ENCODE measurements at places on chromosomes 5 and 9.
A peak's percentile ranks its signal among the peaks of the same experiment; 100 is the strongest.

- no peak for DNase-seq
Observed at GRCh38 chr5:117800261-117800660, 1188.1 kb downstream of the DTWD2 start.

DNA sequence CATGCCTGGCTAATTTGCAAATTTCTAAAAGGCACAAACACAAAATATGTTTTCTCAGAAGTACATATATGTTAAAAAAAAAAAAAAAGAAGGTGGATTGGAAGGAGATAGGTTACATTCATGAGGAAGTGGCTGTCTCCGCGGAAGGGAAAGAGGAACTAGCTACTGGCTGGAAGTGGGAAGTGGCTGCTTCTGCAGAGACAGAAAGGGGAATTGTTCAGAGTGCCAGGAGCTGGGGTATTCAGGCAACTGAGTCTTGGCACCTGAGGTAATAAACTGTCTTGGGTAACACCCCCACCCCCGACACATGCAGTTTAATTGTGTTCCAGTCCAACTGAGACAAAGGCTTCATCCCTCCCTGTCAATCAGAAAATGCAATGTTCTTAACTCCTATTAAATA lies 45.6 kb downstream of the S1PR3 start:
- no peak for DNase-seq

- DNase-seq = no peak
Observed at GRCh38 chr5:66958980-66959641, 237.5 kb downstream of the CD180 start.

DNA sequence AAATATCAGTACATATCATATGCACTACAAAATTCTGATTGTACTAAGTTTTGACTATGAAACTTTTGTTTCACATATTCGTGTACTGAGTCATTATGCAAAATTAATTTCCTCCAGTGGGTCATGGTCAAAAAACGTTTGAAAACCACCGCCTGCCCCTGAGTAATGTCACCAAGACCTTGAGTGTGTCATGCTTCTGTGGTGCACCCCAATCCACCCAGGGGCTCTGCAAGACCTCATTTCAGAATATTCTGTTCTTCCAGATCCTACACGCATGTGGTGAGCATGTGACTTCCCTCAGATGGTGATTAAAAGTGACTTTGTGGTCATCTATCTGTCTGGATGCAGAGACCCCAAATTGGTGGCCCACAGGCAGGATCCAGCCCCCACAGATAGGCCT lies 31.0 kb downstream of the ABLIM3 start:
- DNase-seq = peak; percentile 40

DNA sequence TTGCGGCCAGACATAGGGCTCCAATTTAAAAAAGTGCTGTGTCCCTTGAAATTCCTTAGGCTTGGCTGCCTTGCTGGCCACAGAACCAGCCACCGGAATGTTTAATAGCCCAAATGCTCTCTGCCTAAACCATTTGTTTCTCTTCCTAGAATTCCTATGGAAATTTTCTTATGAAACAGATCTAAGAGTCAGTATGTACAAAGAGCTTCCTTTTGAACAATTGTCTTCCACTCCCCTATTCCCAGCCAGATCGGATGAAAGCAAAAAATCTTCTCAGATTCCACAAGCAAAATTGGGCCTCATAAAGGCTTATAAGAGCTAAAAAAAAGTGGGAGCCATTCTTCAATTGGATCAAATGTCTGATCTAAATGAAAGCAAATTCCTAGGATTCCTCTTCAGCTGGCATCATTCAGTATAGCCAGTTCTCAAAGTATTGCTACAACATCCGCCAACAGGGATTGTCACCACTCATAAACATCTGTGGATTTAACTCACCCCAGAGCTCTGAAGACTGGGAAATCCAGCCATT lies 104.3 kb downstream of the CEMIP2 start:
- DNase-seq = no peak

DNA sequence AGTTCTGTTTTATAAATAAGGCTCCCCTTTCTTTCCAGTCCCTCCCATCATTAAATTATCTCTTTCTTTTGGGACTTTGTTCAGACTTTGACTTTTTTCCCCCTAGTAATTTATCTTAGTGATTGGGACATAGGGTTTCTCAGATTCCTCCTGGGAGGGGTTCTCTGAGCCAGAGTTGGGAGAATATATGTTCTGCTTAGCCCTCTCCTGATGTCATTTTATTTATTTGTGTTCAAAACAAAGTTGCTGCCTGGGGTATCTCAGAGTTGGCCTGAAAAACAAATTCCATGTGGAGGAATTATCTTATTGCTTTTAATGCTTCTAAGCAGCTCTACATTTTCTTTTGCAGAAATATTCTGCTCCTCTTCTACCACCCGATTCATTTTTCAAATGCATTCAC lies 211.0 kb downstream of the PCSK5 start:
- DNase-seq = no peak

GRCh38 chr5:150779397-150780186 lies 1.0 kb downstream of the SMIM3 start:
- DNase-seq = no peak

DNA sequence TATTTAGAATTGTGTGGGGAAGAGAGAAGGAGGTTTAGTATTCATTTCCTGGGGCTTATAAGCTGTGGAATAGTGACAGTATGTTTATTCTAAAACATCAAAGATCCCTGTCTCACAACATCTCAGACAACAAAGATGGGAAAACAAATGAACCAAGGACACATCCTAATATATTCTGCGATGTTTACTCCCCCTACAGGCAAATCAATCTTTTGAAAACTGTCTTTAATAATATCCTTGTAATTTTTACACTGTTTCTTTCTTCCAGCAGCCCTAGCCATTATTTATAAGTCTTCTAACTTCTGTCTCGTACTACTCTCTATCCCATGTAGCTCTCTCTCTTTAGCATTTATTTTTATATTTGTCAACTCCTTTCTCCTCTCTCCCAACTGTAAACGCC lies 33.5 kb upstream of the TMEM252 start:
- DNase-seq = no peak

DNA sequence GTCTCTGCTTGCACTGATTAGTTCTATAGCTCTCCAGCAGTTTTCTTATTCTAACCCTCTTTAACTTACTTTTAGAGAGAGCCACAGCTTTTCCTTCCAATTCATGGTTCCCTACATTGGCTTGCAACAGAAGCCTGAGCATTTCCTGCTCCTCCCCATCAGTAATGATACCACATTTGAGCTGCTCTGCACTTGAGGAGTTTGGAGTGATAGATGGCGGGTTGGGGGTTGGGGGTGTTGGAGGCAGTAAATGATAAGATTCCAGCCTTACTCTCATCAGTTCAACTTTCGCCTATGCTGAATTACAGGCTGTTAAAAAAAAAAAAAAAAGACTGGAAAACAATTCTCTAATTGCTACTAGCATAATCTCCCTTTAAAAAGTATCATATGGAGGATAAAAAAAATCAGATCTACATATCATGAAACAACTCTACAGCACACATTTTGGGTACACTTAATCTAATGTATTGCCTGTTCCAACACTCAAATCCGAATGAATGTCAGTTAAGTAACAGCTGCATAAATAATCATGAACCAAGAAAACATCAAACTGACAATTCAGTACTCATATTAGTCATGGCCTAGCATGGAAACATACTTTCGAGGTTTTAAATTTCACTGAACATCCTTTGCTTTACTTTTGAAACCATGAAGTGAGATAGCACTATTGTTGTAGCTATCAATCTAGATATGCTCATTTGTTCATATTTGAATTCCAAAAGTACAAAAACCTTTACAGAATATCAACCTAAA lies 224.7 kb downstream of the NFIB start:
- no peak for DNase-seq

DNA sequence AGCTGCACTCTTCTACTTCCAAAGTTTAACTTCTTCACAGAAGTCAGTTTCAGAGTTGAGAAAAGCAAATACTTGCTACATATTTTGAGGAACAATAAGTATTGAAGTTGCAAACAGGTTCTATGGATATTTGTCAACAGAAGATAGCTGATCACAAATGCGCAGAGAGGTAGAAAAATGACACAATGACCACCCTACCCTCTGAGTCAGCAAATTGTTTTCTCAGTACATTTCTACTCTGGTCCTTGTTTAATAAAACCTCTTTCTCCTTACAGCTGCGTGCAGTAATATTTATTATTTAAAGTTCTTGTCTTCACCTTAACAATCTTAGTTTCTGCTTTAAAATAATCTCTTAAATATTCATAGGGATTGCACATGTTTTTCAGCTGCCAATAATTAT lies 855.1 kb upstream of the CTNND2 start:
- no peak for DNase-seq

- no peak for DNase-seq
Observed at GRCh38 chr9:123150708-123151503, 117.4 kb downstream of the GPR21 start.

DNA sequence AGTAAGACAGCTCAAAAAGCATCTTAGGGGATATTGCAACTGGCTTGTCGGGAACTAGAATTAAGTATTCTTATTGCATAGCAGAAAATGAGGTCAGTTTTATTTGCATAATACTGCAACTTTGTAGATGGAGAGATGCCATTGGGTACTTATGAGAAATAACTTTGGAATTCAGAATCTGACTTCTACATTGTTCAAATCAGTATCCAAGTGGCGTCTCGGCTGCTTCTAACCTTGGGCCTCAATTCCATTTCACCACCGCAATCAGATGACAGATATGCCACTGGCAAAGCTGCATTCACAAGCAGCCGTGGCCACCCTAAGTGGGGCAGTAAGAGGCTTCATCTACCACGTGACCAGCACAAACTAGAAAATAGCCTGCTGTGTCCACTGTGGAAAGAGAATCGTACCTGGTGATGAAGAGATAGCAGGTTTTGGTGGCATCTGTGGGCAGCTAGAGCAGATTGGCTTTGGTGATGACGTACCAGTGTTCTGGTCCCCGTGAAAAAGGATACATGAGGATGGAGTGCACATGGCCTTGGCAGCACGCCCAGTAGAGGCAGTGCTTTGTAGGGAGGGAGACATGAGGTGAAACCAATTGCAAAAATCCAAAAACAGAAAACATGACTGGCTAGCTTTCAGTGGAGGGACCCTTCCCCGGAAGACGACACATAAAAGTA lies 116.6 kb downstream of the KLHL3 start:
- DNase-seq = no peak

GRCh38 chr5:149317281-149318048 lies 27.8 kb upstream of the GRPEL2 start:
- DNase-seq = no peak

DNA sequence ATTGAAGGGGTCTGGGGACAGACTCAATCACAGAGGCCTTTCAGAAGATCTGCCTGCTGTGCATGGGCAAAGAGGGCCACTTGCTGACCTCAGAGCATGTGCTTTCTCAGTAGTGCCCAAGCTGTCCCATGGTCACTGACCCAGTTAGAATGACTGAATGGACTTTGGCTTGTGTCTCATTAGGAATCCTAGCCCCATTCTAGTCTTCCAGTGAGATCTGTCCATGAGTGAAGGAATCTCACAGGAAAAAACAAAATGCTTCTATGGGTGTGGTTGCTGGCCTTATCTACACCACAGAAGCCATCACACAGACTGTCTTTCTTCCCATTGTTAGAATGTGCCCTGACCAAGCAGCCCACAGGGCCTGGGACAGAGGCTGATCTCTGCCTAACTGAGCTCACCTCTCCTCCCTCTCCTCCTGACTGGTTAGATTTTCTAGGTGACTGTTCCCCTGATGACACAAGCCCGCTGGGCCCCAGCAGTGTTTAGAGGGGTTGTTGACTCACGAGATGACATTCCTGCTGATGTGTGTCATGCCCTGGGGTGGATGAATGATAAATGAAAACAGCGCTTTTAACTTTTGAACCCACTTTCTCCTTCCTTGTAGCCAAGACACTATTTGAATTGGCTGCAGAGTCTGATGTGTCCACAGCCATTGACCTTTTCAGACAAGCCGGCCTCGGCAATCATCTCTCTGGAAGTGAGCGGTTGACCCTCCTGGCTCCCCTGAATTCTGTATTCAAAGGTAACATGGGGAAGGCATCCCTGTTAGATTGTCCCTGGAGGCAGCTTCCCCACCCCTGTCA lies 24.8 kb downstream of the TGFBI start:
- DNase-seq = no peak

DNA sequence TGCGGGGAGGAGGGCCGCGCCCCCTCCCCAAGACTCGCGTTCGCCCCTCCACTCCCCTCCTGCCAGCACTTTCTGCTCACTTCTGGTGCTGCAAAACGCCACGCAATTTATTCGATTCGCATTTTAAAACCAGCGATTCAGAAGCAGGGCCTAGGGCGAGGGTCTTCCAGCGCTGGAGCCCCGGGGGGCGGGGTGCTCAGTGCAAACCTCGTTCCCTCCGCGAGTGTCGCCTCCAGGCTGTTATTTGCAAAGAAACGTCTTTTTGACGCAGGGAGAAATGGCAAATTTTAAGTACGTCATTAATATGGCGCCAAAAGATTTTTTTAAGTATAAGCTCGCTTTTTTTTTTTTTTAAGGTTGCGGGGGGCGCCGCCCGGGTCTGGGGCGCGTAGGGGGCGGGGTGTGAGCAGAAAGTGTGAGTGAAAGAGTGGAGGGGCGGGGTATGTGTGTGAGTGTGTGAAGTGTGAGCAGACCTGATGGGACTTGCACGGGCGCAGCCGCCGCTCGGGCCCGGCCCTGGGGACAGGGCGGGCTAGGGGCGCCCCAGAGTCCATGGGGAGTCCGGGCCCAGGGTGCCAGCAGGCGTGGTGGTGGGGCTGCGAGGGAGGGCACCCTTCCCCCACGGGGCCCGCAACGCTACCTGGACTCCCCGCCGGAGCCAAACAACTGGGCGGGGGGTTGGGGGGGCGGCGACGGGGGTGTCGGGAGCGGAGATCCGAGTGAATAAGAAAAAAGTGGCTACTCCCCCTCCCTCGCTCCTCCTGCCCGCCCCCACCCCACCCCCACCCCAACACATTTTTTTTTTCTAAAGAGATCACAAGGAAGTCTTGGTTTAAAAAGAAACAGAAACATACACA lies at the start of gene JADE2:
Gene JADE2 (plus strand): TSS at position 845 of the 857 bp plus-strand sequence. CDS start 10,188 bp downstream, outside the sequence.
- peak; percentile 77 for DNase-seq

DNA sequence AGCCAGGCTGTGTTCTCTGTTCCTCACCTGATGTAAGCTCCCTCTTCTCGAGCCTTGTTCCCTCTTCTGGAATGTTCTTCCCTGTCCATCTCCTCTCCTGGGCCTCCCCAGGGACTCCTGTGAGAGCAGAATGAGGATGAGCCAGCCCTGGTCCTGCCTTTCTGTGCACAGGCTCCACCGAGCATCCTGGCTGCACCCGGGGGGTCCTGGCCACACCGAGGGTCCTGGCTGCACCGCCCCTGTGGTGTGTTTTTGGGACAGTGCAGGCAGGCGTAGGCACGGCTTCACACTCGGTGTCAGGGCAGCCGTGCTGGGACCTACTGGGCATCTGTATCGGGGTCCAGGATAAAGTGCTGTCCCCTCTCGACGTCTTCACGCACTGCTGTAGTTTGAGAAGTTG lies 17.8 kb downstream of the FBXW5 start:
- no peak for DNase-seq

- DNase-seq = no peak
Observed at GRCh38 chr9:109792951-109793546, 13.1 kb downstream of the PALM2AKAP2 start.

- DNase-seq = no peak
Observed at GRCh38 chr5:131156385-131156784, 8.7 kb downstream of the HINT1 start.
